Pancreas (tissue), 10 donors: ENCODE measurements at places on chromosomes 12 and 14.

DNA sequence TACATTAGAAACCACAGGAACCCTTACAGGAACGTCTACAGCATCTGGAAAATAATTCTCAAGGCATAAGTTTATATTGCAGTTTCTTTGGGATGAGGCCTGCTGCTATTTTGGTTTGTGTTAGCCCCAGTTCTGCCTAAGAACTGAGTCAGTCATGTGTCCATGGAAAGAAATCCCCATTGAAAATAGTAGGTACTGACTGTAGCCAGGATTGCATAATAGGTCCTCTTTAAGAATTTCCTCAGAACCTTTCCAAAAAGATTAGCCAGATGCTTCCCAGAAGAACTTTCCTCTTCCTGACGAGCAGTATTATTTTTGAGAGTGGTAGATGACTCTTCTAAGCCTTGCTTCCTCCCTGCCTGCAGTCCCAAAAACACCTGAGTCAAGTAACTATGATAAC is 52.6 kb downstream of the RASSF8 start:
- no peaks in the 10 kb centered on the region for H3K27me3 ChIP-seq
- H3K36me3 ChIP-seq, result no peaks in the 10 kb centered on the region
- no peak for DNase-seq
- no peaks in the 10 kb centered on the region for H3K4me1 ChIP-seq

DNA sequence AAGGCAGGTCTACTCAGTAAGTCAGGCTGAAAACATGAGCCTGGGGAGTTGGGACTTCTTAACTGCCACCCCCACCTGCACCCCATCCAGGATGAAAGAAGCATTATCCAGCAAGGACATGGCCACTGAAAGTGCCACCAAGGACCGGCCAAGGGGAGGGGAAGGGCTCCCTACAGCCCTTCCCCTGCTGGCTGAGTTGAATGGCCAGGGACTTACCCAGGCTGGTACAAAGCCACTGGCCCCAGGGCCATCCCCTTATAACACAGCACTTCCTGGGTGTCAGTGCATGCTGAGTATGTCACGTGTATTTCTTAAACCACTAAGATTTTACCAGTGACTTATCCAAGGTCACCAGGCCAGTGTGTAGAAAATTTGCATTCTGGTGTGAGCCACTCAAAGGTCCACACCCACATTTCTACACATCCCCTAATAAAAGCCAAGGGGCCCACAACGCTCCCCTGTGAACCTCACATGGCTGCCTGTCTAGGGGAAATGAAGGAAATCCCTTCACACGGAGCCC is 29.3 kb upstream of the ZFP36L1 start:
- no peaks in the 10 kb centered on the region for H3K36me3 ChIP-seq
- DNase-seq, result no peak
- H3K4me3 ChIP-seq, result no peak overlapping the region
- H3K4me1 ChIP-seq, result peaks cover 4% of the 10 kb centered on the region

GRCh38 chr12:20220339-20220738 is 148.0 kb upstream of the PDE3A start:
- no peaks in the 10 kb centered on the region for H3K4me1 ChIP-seq
- no peaks in the 10 kb centered on the region for H3K36me3 ChIP-seq
- H3K4me3 ChIP-seq, result no peak overlapping the region
- DNase-seq, result no peak
- no peaks in the 10 kb centered on the region for H3K27me3 ChIP-seq
- no peak overlapping the region for H3K27ac ChIP-seq

DNA sequence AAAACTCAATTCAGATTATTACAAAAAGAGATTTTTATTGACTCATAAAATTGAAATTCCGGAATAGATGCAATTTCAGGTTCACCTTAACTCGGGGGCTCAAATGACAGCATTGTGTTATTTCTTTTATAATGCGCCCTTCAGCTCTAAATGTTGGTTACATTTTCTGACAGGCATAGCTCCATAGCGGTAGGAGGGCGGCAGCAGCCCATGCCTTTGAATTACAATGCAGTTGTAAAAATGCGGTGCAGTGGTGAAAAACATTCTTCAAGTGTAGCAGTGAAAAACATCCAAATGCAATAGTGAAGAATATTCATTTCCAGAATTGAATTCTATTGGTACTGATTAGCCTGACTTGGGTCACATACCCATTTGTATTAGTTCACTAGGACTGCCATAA is 215.3 kb upstream of the PKP2 start:
- H3K36me3 ChIP-seq, result no peaks in the 10 kb centered on the region
- no peak for DNase-seq
- no peaks in the 10 kb centered on the region for H3K27me3 ChIP-seq
- no peak overlapping the region for H3K27ac ChIP-seq
- H3K4me3 ChIP-seq, result no peak overlapping the region
- H3K4me1 ChIP-seq, result no peaks in the 10 kb centered on the region

DNA sequence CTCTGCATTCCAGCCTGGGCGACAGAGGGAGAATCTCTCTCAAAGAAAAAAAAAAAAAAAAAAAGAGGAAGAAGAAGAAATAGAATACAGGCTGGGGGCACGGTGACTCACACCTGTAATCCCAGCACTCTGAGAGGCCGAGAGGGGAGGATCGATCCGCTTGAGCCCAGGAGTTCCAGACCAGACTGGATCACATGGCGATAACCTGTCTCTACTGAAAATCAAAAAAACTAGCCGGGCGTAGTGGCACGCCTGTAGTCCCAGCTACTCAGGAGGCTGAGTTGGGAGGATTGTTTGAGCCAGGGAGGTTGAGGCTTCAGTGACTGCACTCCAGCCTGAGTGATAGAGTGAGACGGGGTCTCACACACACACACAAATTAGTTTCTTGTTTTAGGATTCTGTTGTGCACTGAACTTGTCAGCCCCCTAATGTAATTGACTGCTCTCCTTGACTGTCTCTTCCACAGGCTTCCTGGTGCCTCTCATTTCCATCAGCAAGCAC is 963 bp upstream of the TINF2 start:
- H3K4me3 ChIP-seq, result peak overlapping the region; percentile 56
- DNase-seq, result peak; percentile 39
- peaks cover 14% of the 10 kb centered on the region for H3K4me1 ChIP-seq
- peak overlapping the region; percentile 100 for H3K27ac ChIP-seq
- no peaks in the 10 kb centered on the region for H3K27me3 ChIP-seq
- peaks cover 16% of the 10 kb centered on the region for H3K36me3 ChIP-seq

- H3K4me1 ChIP-seq, result no peaks in the 10 kb centered on the region
- H3K4me3 ChIP-seq, result no peak overlapping the region
- no peak for DNase-seq
- H3K27me3 ChIP-seq, result no peaks in the 10 kb centered on the region
- H3K27ac ChIP-seq, result no peak overlapping the region
- H3K36me3 ChIP-seq, result no peaks in the 10 kb centered on the region
Observed at GRCh38 chr12:76143343-76144244, 59.1 kb upstream of the NAP1L1 start.

DNA sequence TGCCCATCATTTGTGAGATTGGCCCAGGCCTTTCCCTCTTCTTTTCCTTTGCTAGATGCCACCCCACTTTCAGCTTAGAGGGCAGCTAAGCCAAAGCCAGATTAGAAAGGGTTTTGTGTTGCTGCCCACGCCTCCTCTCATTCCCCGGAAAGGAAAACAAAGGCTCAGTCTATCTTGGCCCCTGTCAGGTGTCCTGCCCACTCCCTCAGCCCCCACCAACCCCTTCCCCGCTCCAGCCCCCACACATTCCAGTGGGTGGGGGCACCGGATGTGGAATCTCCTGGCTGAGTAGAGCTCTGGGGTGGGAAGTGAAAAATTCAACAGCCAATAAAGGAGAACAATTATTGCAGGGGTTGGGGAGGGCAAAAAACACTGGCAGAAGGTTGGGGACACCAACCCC is 2.2 kb downstream of the BLOC1S1 start:
- no peak for DNase-seq
- H3K36me3 ChIP-seq, result no peaks in the 10 kb centered on the region
- peaks cover 31% of the 10 kb centered on the region for H3K4me1 ChIP-seq
- no peak overlapping the region for H3K4me3 ChIP-seq
